ENCODE measurements at places on chromosomes 2 and 18.

- no peak for DNase-seq
Measured at GRCh38 chr2:309954-310510, 22.1 kb upstream of the ALKAL2 start.

DNA sequence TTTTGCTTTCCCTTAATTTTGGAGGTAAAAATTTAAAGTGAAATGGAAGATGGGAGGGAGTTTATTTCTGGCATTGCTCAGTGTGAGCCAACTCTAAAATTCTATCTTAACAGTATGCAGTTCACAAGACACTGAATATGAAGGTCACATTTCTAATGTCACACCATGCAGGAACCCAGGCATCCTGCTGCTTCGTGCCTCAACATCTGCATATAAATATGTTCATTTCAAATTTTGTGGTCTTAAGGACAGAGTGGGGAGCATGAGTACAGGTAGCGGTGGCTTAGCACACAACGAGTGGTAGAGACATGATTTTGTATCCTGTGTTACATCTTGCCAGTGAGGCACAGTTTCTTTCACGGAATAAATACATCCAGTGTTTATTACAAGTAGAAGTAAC is 102.4 kb downstream of the ARL4C start:
- no peak for DNase-seq

GRCh38 chr2:168033966-168034365 is 213.4 kb downstream of the STK39 start:
- DNase-seq, result no peak

GRCh38 chr2:235080101-235080500 is 128.3 kb downstream of the SH3BP4 start:
- no peak for DNase-seq

GRCh38 chr2:53751728-53752127 is 15.9 kb upstream of the CHAC2 start:
- no peak for DNase-seq

GRCh38 chr18:70005580-70005979 is 57.9 kb upstream of the CD226 start:
- no peak for DNase-seq

- DNase-seq, result no peak
Measured at GRCh38 chr18:62807396-62807795, 92.1 kb downstream of the PHLPP1 start.

GRCh38 chr2:19435815-19436214 is 77.4 kb upstream of the OSR1 start:
- DNase-seq, result no peak

DNA sequence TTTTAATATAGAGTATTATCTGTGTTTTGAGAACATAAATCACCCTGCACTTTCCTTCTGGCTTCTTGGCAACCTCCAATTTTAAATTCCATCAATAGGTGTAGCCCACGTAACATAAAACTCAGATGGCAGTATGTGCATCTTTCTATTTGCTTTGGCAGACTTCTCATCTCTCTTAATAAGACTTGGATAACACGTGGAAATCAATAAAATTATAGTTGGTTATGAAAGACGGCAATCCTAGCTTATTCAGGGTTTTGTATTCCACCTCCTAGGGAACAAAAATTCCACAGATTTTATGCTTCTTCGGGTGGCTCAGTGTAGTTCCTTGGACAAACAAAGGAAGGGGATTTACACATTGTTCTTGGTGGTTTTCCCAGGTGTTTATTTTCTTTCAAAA is 299.3 kb downstream of the RND3 start:
- DNase-seq, result no peak

GRCh38 chr2:217789736-217790181 is 213.0 kb downstream of the TNS1 start:
- DNase-seq, result no peak

DNA sequence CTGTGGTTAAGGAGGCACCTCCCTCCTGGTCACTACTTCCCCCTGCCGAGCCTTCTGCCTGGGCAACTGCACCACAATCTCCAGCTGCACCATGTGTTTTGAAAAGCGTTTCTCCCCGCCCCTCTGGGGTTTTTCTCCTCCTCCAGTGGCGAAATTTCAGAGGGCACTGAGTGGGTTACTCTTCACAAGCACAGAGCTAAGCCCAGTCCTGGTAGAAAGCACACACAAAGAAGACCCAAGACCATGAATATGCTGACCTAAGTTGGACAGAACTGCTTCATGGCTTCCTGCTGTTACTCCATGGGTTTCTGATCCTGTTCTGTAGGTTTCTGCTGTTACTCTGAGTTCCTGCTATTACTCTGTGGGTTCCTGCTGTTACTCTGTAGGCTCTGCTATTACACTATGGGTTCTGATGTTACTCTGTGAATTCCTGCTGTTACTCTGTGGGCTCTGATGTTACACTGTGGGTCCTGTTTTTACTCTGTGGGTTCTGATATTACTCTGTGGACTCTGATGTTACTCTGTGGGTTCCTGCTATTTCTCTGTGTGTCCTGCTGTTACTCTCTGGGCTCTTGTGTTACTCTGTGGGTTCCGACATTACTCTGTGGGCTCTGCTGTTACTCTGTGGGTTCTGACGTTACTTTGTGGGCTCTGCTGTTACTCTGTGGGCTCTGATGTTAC is 216.6 kb downstream of the RTP5 start:
- peak; percentile 26 for DNase-seq

- no peak for DNase-seq
Measured at GRCh38 chr18:22951823-22952222, 18.7 kb downstream of the RBBP8 start.

- DNase-seq, result no peak
Measured at GRCh38 chr2:160465406-160465805, 28.2 kb downstream of the RBMS1 start.

DNA sequence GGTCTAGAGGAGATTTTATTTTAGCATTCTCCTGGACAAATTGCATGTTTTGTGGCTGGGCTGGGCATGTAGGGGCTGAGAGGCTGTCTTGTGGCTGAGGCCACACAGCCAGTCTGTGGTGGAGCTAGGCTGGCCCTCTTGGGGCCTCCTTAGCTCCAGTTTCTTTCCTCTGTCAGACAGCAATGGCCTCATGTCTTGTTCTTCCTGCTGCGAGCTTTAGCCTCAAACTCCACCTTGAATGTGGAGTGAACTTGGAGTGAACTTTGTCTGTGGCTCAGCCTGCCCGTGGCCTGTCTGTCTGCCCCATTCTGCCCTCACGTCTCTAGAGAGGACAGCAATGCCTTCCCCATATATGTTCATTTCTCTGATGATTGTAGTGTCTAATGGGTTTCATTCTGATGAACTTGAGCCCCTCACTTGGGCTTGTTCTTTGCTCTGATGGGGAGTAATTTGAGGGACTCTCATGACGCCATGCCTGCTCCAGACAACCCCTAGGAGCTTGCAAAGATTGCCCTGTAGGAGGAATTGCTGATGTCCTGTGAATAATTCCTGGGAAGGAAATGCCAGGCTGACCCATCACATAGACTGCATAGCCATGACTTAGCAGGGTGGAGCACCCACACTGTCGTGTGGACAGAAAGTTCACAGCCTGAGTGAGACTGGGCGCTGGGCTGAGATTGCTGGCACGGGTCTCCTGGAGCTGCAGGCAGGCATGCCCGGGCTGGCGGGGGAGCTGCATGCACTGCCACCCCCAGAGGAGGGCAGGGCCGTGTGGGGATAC is 42.6 kb downstream of the ASAP2 start:
- DNase-seq, result no peak

DNA sequence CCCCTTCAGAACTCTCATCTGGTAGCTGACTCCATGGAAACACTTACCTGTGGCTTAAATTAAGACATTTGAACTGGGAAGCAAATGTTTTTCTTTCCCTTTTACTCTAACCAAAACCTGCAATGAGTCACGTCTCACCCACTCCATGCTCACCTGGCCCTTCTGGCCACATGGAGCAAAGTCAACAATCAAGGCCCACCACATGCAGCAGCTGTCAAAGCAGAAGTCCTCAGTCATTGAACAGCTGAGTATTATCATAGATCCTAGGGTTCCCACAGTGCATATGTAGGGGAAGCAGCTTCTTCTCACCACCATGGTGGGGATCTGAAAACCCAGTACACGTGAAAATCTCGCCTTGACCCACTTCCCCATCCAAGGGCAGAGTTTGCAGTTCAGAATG is 12.3 kb upstream of the MEP1B start:
- DNase-seq, result no peak

- no peak for DNase-seq
Measured at GRCh38 chr2:199339891-199340605, 117.7 kb downstream of the SATB2 start.

DNA sequence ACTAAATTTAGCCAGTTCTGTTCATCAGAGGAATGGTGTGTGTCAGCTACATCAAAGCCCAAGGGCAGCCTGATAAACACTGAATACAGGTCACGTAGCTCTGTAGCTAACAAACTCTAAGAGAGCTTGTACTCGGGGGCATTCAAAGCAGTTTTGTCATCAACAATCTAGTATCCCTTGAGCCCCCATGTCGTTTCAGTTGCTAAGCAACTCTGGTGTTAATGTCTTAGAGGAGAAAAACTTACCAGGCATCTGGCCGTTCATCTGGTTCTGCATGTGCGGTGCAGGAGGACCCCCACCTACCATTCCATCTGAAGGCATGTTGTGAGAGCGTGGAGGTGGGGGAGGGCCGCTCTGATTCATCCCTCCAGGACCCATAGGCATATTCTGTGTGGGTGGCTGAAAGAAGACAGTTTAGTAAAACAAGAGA is 33.1 kb downstream of the SS18 start:
- DNase-seq, result no peak

DNA sequence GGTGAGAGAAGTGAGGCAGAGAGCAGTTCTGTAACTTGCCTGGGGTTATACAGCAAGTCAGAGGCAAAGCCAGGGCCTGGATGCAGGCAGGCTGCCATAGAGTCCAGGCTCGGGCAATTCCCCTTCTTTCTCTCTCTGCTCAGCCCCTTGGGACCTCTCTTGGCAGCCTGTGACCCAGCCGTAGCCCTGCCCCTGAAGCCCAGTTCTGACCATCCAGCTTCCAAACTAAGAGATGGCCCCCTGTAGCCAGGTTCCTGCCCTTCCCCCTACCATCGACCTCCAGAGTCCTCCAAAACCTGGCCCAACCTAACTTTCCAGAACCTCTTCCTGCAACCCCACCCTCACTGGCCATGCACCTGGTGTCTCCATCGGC is 201.2 kb downstream of the CTIF start:
- DNase-seq, result no peak

- no peak for DNase-seq
Measured at GRCh38 chr2:55733335-55733734, 39.7 kb upstream of the PNPT1 start.

DNA sequence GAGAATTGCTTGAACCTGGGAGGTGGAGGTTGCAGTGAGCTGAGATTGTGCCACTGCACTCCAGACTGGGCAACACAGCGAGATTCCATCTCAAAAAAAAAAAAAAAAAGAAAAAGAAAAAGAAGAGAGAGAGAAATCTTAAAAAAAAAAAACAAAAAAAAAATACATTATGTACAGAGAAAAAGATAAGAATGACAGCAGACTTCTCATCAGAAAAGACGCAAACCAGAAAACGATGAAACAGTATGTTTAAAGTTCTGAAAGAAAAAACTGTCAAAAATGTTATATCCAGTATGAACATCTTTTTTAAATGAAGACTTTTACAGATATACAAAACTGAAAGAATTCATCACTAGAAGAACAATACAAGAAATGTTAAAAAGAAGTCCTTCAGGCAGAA is 60.4 kb downstream of the LNPK start:
- no peak for DNase-seq

GRCh38 chr2:102094917-102095316 is 47.6 kb upstream of the IL1R1 start:
- no peak for DNase-seq

DNA sequence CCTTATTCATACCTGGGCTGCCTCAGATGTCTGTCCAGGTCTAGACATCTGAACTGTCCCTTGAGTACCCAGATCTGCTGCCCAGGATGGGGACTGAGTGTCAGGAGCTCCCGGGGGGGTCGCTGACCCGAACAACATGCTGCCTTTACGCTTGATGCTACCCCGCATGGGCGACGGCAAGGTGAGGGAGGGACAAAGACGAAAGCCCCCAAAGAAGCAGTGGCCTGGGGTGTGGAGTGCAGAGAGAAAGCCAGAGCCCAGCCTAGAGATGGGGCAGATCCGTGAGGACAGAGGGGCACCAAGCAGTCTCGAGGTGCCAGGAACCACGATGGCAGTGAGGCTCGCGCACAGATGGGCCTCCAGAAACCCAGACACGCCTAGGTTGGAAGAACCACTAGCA is 234.7 kb downstream of the ATAD2B start:
- no peak for DNase-seq

GRCh38 chr18:76647322-76647721 is 152.3 kb upstream of the ZNF516 start:
- no peak for DNase-seq

GRCh38 chr2:155546721-155547555 is 785.6 kb downstream of the NR4A2 start:
- no peak for DNase-seq

DNA sequence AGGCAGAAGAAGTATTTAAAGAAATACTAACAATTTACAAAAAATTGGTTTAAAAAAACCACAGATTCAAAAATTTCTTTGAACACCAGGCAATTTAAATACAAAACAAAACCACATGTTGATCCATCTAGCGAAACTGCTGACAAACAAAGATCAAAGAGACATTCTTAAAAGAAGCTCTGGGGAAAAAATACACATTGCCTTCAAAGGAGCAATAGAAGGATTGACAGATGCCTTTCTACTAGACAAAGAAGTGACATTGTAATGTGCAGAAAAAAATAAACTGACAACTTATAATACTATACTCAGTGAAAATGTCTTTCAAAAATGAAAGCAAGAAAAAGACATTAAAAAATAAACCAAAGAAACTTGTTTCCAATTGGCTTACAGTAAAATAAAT is 12.6 kb upstream of the EIF2AK3 start:
- DNase-seq, result no peak

- DNase-seq, result no peak
Measured at GRCh38 chr2:106120432-106120831, 73.7 kb downstream of the UXS1 start.

GRCh38 chr2:70181363-70181956 is 9.4 kb downstream of the C2orf42 start:
- DNase-seq, result no peak

- DNase-seq, result no peak
Measured at GRCh38 chr2:191740016-191740419, 62.1 kb downstream of the NABP1 start.

GRCh38 chr2:60533101-60534051 is 20.1 kb downstream of the BCL11A start:
- DNase-seq, result no peak

DNA sequence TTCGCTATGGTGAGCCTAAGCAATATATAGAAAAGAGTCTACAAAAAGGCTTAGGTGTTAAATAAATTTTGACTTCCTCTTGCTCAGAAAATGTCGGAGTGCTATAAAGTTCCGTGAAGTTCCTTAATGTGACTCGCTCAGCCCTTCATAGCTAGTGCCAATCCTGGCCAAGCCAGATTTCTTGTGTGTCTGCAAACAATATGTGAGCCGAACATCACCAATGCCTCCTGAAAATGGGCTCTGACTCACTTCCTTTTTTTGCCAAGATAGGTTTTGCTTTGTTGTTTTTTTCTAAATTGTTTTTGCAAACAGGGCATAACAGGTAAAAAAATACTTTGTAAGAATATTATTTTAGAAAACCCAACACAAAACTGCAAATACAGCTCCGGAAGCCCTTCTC is 26.1 kb downstream of the CDC42EP3 start:
- DNase-seq, result no peak

GRCh38 chr2:23529659-23530058 is 144.7 kb downstream of the KLHL29 start:
- no peak for DNase-seq

All from C1 segment of cervical spinal cord (tissue), 14 donors.